ENCODE measurements at places on chromosomes 5 and 9.

DNA sequence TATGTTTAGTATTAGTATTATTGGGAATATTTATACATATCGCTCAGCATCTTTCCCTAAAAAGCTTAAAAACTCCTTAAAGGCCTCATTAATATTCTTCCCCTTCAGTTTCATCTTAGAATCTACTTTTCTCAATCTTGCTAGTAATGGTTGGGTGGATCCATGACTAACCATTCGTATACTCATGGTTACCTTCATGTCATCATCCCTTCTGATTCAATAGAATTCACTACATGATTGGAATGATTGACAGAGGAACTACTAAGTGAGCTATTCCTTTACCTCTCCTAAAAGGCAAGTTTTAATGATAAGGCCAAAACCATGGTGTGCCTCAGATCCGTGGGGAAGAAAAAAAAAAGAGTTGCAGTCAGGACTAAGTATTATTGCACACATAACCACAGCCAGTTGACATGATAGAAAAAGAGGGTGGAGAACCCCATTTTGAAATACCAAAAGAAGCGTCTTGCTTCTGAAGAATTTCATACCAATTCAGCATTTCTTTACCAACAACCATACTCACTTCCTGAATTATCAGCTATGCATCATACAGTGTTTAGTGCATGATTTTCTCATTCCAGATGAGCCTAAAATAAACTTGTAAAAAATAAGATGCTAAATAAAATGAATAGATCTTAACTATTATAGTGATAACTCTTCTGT is 624.6 kb downstream of the PDE4D start:
- no peak for DNase-seq

DNA sequence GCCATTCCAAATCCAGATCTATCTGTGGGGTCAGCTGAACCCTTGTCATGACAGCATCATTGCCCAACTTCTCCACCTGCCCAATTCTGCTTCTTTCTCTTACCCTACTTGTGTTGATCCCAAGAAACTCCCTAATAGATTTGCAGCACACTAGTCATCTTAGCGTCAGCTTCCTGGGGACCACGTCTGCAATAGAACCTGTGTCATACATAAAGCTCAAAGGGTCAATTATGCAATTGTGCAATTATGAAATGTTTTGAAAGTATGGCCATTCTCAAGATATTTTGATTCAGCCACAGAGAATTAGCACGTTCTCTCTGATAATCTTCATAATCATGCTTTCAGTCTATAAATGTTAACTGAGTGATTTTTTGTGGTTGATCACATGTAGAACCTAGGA is 87.4 kb upstream of the PAPPA start:
- no peak for DNase-seq

- DNase-seq, result no peak
These were observed 32.8 kb downstream of the RUSC2 start for GRCh38 chr9:35522700-35523099.

- DNase-seq, result no peak
These were observed 6.5 kb downstream of the CREB3 start for GRCh38 chr9:35738924-35739323.

DNA sequence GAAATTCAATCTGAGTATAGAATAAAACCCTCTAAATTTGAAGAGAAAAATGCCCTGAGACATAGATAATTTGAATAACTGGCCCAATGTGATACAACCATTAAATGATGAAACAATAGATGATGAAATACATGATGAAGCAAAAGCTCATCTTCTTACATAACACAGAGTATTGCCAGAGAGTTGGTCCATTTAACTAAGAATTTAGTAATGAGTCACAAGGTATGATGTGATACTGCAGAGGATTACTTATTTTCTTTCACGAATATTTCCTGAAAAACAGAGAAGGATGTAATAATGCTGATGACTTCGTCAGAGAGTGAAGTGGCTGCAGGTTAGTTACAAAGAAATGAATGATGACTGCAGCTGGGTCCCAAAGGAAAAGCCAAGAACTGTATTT is 379.3 kb downstream of the CDH12 start:
- DNase-seq, result no peak

- no peak for DNase-seq
These were observed 117.0 kb upstream of the CXCL14 start for GRCh38 chr5:135695656-135696313.

GRCh38 chr9:29211003-29211579 is 1637.8 kb upstream of the C9orf72 start:
- DNase-seq, result no peak

- no peak for DNase-seq
These were observed 38.3 kb downstream of the NEK6 start for GRCh38 chr9:124296094-124296493.

GRCh38 chr9:35828716-35829083 is at the start of gene FAM221B:
TSS of gene FAM221B (minus strand) at chr9:35828732. CDS start at chr9:35826161, 2,571 bp downstream.
- DNase-seq, result peak; percentile 34

GRCh38 chr5:32630867-32631491 is 45.6 kb downstream of the SUB1 start:
- no peak for DNase-seq

DNA sequence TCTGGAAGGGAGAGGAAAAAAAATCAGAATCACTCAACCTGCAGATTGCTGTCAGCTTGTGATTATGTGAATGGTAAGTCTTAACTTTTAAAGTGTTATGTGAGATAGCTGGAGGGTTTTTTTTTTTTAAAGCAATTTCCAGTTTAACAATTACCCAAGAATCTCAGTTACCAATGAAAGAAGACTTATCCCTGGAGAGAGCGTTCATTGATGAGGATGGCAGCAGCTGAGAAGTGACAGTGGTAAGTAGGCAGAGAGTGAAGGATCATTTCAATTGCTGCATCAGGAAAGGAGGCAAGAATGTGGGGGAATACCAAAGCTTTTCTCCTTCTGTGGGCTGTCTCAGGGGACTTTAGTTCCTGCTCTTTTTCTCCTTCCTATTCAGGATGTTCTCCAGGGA is 370.2 kb upstream of the C9orf72 start:
- no peak for DNase-seq

DNA sequence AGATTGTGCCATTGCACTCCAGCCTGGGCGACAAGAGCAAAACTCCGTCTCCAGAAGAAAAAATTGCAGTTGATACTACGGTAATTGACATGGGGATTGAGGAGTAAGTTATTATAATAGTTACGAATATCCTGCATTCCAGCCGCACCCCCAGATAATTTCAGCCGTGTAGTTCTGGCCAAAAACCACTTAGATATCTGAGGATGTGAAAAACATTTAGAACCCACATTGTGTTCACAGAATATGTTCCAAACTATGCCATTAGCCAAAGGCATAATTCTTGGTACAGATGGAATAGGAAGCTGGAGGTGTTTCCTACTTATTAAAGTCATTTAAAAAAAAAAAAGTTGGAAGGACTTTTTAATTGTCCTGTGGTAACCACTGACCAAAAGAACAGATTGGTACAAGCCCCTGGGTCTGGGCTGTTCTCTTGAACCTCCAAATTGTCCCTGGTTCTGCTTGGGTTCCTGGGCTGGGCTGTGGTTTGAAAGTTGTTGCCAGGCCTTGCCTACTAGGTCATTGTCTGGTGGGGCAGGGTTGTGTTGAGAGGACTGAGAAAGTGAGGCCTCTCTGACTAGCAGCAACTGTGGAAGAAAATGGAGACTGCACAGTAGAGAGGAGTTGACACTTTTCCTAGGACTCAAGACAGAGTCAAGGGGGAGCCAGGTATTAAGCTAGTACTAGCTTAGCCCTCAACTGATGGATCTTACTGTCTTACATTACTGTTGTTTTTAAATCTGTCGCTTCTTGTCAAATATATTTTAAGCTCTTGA is 198.8 kb downstream of the NR3C1 start:
- DNase-seq, result no peak

DNA sequence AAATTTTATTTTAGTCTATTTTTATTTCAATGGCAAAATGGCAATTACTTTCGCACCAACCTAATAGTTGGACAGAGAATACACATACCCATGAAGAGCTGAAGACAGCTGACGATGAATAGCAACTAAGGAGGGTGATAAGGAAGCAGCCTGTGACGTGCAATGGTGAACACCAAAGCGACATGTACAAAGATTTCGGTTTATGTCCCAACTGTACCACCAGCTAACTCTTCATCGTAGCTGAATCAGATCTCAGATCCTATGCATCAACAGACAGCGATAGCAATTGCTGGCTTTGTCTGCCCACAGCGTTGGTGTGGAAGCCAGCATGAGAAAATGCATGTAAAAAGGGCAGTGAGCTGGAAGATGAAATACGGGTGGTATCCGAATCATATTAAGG is 130.6 kb upstream of the ANKH start:
- no peak for DNase-seq

- DNase-seq, result no peak
These were observed 80.2 kb downstream of the PRKACG start for GRCh38 chr9:68933434-68934328.

DNA sequence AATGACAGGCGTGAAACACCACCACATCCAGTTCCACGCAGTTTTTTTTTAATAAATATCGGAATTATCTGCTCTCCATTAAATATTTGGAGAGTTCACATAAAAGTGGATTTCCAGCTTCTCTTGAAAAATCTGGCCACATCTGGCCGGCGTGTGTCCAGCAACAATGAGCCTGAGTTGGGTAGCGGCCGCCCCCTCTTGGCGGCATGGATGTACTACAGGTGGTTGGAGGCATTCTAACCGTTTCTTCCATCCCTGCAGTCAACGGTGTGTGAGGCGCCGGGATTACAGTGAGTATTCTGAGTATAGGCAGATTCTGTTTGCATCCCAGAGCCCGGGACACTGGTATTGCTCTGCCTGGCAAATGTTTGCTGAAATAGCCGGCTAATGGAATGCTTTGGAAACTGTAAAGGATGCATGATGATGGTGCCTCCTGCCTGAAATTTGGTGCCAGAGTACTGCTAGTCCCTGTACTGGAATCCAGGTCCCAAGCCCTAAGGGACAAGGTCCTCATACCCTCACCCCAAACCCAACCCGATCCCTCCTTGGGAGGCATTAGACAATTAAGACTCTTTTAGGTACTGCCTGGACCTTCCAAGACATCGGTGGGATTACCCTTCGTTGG is 13.6 kb upstream of the GM2A start:
- DNase-seq, result no peak

GRCh38 chr5:90263102-90263820 is 146.3 kb downstream of the CETN3 start:
- no peak for DNase-seq

DNA sequence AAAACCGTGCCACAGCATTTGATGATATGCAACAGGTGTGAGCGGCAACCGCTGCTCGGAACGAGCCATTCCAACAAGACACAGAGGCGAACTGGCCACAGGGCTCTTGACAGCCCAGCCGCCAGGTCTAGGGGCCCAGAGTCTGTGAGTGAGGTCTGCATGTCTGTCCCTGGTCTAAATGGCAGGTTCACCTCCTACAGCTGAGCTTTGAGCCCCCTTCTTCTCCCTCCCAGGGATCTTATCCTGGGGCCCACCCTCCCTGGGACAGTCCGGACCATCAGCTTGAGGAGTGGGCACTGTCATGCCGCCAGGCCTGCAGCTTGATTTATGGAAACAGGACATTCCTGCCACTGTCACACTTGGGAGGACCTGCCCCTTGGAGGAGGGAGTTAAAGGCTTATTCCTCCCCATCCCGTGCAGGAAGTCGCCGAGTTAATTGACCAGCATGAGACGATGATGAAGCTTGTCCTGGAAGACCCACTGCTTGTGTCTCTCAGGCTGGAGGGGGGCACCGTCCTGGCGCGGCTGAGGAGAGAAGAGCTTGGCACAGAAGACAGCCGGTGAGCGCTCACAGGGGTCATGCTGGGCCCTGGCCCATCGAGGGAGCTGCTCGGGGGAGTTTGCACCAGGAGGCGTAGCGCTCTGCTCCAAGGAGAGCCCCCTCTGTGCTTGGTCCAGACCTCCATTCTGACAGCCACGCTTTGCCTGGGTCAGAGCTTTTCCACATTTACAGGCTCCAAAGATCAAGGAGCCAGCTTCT is 35.5 kb upstream of the LRRC14B start:
- no peak for DNase-seq

- DNase-seq, result no peak
These were observed 259.6 kb downstream of the CDH12 start for GRCh38 chr5:22593592-22593991.

DNA sequence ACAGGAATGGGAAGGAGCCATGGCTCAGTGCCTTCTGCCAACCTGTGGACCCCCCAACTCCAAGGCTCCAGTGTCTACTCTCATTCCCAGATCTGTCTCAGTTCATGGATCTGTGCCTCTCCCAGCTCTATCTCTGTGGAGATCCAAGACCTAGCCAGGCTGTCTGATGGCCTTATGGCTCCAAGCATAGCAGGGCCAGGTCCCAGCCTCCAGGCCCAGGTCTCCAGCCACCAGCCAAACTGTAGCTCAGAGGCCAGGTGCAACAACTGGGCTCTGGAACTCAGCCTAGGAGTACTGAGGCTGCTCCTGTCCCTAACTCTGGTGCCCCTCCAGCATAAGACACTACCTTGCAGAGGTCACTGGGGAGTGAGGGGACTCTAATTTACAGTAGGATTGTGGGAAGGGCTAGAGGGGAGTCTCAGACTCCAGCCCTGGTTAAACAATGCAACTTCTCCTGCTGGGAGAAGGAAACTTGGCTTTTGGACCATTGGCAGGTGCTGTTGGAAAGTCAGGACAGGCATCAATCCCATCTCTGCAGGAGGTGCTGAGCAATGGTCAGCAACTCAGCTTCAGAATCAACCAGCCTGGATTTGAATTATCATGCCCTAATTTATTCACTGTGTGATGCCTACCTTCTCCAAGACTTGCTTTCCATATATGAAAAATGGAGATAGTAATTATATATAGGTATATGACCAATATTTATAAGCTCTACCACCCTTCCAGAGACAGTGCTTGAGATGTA is 63.0 kb downstream of the PCDH1 start:
- DNase-seq, result no peak

- DNase-seq, result peak; percentile 59
These were observed 66.9 kb upstream of the DNAH5 start for GRCh38 chr5:14011089-14012020.

- DNase-seq, result no peak
These were observed 212.3 kb upstream of the RORB start for GRCh38 chr9:74284581-74285450.

DNA sequence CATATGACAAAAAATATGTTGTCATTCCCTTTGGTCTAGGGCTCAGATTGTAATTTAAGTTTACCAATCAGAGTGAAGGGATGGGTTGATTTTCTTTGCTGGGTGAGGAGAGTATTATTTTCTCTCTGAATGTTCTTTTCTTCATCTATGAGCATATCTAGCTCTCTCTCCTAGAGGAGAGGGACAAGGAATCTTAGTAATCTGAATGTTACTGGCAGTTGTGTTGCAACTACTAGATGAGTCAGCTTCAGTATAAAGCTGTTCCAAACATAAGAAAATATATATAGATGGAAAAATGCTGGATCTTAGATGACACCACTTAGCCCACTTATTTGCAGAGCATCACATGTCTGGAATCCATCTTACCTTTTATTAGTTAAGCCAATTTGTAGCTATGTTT is 259.3 kb downstream of the TUSC1 start:
- DNase-seq, result no peak

GRCh38 chr5:176533894-176534611 is 3.1 kb downstream of the RNF44 start:
- DNase-seq, result peak; percentile 44

GRCh38 chr5:77353251-77353650 is 138.9 kb downstream of the WDR41 start:
- no peak for DNase-seq

DNA sequence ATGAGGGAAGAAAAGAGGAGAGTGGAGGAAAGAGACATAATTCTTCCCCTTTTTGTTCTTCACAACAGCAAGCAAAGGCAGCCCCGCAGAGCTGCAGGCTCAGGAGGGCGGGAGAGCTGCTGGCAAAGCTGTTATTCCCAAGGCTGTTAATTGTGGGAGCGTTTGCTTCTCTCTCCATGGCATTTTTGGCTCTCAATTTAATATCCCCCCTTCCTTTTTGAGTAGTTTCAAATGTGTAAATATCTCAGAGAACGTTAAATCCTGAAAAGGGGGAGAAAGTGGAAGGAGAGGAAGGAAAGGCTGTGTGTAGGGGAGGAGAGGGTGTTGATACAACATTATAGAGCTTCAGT is 165.7 kb downstream of the NSG2 start:
- DNase-seq, result no peak

Measured in activated naive CD8-positive, alpha-beta T cell treated with anti-CD3 and anti-CD28 coated beads, Interleukin-2, amount 50 U/mL, for 24 hours (primary cell).